Naive B cell (primary cell): ENCODE measurements at places on chromosomes 16 and 17. TPM values are rescaled to one million over a fixed set of nuclear protein-coding genes. Genes with fewer than 3 reads are reported as not detected.

DNA sequence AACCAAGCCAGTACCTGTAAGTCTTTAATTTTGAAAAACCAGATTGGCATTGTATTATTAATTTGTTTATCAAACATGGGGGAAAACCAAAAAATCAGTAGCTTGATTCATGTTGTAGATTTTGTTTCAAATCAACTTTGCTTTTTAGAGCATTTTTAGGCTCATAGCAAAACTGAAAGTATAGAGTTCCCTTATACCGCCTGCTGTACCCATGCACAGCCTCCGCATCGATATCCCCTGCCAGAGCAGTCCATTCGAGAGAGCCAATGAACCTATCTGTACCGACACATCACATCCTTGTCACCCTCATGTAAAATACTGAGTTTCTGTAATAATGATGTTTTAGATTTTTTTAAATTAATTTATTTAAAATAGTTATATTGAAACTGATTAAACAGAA, 16.2 kb upstream of the MRC2 start:
- peaks cover 36% of the 10 kb centered on the region for H3K36me3 ChIP-seq
- peaks cover 6% of the 10 kb centered on the region for H3K4me1 ChIP-seq
- peak overlapping the region; percentile 35 for H3K27ac ChIP-seq
- no peaks in the 10 kb centered on the region for H3K27me3 ChIP-seq
- no peak for DNase-seq
- H3K4me3 ChIP-seq: no peak overlapping the region

- DNase-seq: no peak
- peaks cover 12% of the 10 kb centered on the region for H3K36me3 ChIP-seq
- H3K27me3 ChIP-seq: no peaks in the 10 kb centered on the region
- peaks cover 9% of the 10 kb centered on the region for H3K4me1 ChIP-seq
These were observed 107.9 kb downstream of the SMG6 start for GRCh38 chr17:2195729-2196128.

DNA sequence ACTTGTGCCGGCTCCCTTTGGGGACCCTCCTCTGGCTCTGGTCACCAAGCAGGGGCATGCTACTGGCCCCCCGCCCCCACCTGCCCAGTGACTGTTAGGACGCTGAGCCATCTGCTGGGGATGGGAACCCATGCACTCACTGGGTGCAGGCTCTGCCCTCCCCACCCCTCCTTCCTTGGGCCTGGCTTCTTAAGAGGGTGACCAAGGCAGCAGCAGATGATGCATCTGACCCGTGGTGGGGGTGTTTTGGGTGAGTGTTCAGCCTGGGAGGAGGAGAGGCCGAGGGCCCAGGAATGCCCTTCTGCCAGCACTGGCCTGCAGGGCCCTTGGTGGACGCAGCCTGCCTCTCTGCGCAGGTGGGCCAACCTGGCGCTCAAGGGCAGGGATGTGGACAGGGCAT, 19.2 kb upstream of the MTSS2 start:
- no peaks in the 10 kb centered on the region for H3K4me1 ChIP-seq
- H3K36me3 ChIP-seq: no peaks in the 10 kb centered on the region
- H3K27ac ChIP-seq: no peak overlapping the region
- H3K27me3 ChIP-seq: no peaks in the 10 kb centered on the region
- no peak overlapping the region for H3K4me3 ChIP-seq

- H3K27ac ChIP-seq: no peak overlapping the region
- H3K4me3 ChIP-seq: no peak overlapping the region
- DNase-seq: no peak
- no peaks in the 10 kb centered on the region for H3K4me1 ChIP-seq
These were observed 487.5 kb upstream of the SALL1 start for GRCh38 chr16:51638339-51639135.

- DNase-seq: no peak
- no peaks in the 10 kb centered on the region for H3K27me3 ChIP-seq
- H3K36me3 ChIP-seq: no peaks in the 10 kb centered on the region
These were observed 53.6 kb downstream of the KANSL1 start for GRCh38 chr17:46139432-46140210.

DNA sequence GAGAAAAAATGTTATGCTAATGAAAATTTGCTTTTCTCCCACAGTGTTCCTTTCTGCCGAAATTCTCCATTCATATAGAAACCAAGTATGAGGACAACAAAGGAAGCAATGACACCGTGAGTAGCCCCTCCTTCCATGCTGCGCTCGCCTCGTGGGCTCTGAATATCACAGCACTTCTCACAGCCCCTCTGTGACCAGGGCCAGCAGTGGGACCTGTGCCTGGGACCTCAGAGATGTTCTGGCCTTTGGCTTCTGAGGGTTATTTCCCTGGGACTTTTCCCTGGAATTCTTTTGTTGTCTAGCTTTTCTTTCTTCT, 139.6 kb upstream of the NOL11 start:
- peaks cover 2% of the 10 kb centered on the region for H3K4me1 ChIP-seq
- H3K4me3 ChIP-seq: no peak overlapping the region
- H3K27me3 ChIP-seq: no peaks in the 10 kb centered on the region

DNA sequence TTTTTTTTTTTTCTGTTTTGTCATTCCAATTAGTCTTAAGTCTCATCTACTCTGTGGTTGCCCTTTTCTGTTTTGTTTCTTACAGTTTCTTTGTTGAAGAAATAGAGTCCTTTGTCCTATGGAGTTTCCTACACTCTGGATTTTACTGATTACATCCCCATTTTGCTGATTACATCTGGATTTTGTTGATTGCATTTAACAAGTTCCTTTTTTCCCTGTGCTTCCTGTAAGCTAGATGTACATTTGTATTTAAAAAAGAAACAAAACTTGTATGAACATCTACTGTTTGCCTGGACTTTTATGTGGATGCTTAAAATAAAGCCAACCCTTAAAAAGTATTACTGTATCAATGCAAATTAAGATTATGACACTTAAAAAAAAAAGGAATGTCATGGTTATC, 147.6 kb downstream of the CHD9 start:
- H3K4me3 ChIP-seq: no peak overlapping the region
- H3K27ac ChIP-seq: no peak overlapping the region
- no peaks in the 10 kb centered on the region for H3K27me3 ChIP-seq
- H3K4me1 ChIP-seq: peaks cover 12% of the 10 kb centered on the region
- H3K36me3 ChIP-seq: peaks cover 7% of the 10 kb centered on the region

- H3K4me1 ChIP-seq: no peaks in the 10 kb centered on the region
- no peak overlapping the region for H3K27ac ChIP-seq
These were observed 269.8 kb upstream of the MYOCD start for GRCh38 chr17:12395733-12396354.

- no peak overlapping the region for H3K4me3 ChIP-seq
- no peaks in the 10 kb centered on the region for H3K4me1 ChIP-seq
- H3K27ac ChIP-seq: no peak overlapping the region
- DNase-seq: no peak
- H3K27me3 ChIP-seq: no peaks in the 10 kb centered on the region
These were observed 8.5 kb downstream of the REXO5 start for GRCh38 chr16:20814784-20815183.

GRCh38 chr17:75352079-75352569, 53.4 kb downstream of the GRB2 start:
- peak overlapping the region; percentile 64 for H3K4me3 ChIP-seq
- peaks cover 13% of the 10 kb centered on the region for H3K36me3 ChIP-seq
- peak overlapping the region; percentile 92 for H3K27ac ChIP-seq
- no peak for DNase-seq
- H3K27me3 ChIP-seq: no peaks in the 10 kb centered on the region

- H3K4me3 ChIP-seq: no peak overlapping the region
- no peaks in the 10 kb centered on the region for H3K36me3 ChIP-seq
- no peak for DNase-seq
These were observed 501.6 kb upstream of the PSMD7 start for GRCh38 chr16:73794994-73795393.

- H3K27me3 ChIP-seq: no peaks in the 10 kb centered on the region
- H3K27ac ChIP-seq: no peak overlapping the region
- peaks cover 10% of the 10 kb centered on the region for H3K36me3 ChIP-seq
- no peak overlapping the region for H3K4me3 ChIP-seq
These were observed 34.4 kb downstream of the PMFBP1 start for GRCh38 chr16:72137380-72138063.

Gene ADAP2
- 6.3 TPM for polyA plus RNA-seq

Gene CD300H
- polyA plus RNA-seq: 1.1 TPM

Gene TBC1D26
- not detected for polyA plus RNA-seq

Gene ABCA8
- polyA plus RNA-seq: not detected

Gene FBXW10
- polyA plus RNA-seq: not detected
